ENCODE measurements at places on chromosomes 5 and 9.

DNA sequence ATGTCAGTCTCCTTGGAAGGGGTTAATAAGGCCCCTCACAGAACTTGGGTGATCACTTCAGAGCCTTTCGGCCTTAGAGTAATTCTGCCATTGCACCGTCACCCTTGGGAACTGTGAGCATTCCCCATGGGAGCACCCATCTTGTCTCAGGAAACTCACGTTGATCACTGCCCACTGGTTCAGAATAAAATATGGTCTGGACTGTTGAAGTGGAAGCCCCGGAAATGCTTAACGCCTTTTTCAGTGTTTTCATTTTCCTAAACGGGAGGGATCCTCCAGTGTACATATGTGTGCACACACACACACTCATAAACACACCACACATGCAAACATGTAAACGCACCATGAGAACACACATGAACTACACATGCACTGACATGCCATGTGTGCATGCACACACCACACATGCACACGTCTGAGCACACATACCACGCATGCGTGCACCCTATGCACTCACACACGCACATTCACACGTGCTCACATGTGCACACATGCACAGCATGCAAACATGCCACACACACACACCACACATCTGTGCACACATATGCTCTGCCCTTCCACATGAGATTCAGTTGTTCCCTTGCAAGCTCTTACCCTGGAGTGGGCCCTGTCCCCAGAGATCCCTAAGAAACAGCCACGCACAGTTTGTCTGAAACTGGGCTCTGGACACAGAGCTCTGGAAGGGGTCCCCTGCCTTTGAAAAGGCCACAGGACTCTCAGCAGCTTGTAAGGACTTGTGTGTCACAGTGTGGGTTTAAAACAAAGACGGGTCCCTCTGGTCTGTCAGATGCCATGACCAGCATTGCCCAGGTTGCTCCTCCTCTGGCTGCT, 17.0 kb downstream of the MRPL36 start:
- DNase-seq, result no peak

- DNase-seq, result no peak
Observed at GRCh38 chr5:111252799-111253545, 28.8 kb downstream of the CAMK4 start.

- DNase-seq, result no peak
Observed at GRCh38 chr9:129280236-129280622, 102.2 kb upstream of the IER5L start.

DNA sequence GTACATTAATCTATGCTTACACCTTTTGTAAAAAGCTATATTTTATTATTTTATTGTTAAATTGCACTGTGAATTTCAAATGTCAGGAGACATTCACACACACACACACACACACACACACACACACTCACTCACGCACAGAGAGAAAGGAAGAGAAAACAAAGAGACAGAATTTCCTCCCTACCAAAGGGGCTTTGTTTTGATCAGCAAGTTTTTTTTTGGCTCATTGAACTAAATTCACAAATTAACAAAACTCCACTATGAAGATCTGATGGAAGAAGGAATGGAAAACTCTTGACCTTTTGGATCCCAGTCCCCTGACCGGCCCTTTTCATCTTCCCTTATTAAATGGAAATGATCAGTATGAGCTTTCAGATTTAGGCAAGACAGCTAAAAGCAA, 161.2 kb downstream of the PDE4D start:
- DNase-seq, result no peak

DNA sequence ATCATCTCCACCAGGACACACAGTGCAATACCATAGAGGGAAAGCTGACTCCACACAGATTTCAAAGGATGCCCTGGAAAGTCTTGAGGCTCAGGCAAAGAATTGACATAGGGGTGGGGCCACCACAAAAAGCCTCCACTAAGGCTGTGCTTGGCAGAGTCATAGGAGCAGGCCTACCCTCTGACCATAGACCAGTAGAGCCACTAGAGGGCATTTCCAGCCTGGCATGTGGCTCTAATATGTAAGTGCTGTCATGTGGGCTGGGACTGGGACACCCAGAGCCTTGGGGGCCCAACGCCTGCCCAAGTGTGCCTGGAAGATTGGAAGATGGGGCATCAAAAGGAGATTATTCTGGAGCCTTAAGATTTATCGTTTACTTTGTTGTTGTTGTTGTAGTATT, 726.0 kb downstream of the DNAH5 start:
- DNase-seq, result no peak

DNA sequence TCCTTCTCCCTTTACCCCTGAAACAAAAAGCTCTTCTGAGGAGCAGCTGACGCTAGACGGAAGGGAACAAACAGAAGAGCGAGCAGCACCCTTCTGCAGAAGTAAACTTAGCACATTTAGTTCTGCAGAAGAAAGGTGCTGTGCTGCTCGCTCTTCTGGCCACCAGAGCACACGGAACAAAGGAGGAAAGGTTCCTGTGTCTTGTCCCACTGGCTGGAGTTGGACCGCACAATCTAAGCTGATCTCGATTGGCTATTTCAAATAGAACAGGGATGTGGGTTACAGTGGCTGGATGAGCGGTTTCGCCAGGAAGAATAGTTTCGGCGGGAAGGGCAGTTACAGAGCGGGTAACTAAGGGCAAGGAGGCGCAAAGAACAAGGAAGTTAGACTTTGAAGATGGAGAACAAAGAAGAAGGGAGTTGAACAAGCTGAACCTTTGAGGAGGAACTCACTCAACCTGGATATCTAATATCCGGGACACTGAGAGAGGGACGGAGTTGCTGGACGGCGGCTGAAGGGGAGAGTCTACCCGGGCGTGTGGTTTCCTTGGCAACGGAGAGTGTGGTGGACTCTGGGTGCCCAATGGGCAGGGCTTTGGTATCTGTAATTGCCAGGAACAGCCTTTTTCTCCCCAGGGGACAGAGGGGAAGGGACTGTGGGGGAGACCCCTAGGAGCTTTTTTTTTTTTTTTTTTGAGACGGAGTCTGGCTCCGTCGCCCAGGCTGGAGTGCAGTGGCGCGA, 7.1 kb downstream of the GTF3C5 start:
- DNase-seq, result no peak

GRCh38 chr9:15180124-15180523, 126.9 kb downstream of the TTC39B start:
- DNase-seq, result no peak

GRCh38 chr9:97903177-97903576, 19.1 kb downstream of the TRMO start:
- no peak for DNase-seq

- no peak for DNase-seq
Observed at GRCh38 chr5:91361790-91362189, 21.3 kb downstream of the ARRDC3 start.

Measured in fibroblast of pulmonary artery (primary cell).